Right ventricle myocardium superior (tissue), 1 donor: ENCODE measurements at places on chromosomes 1 and 21. TPM values are rescaled to one million over a fixed set of nuclear protein-coding genes. Genes with fewer than 3 reads are reported as not detected.

The SNAPIN gene
- total RNA-seq: 57.2 TPM

The AZIN2 gene
- total RNA-seq: 1.9 TPM

The DPYD gene
- 10.3 TPM for total RNA-seq

The KIF26B gene
- 2.4 TPM for total RNA-seq

The FMO5 gene
- total RNA-seq: 8.5 TPM

The CAPN8 gene
- total RNA-seq: not detected

The CFAP107 gene
- total RNA-seq: not detected

The LYPLA2 gene
- total RNA-seq: 26.8 TPM

The NEXN gene
- 370 TPM for total RNA-seq

The SH2D5 gene
- not detected for total RNA-seq
